Activated CD4-positive, alpha-beta T cell treated with anti-CD3 and anti-CD28 coated beads, Interleukin-2, amount 10 ng/mL, durations not matched to agents 24 days and 14 days (primary cell): ENCODE measurements at places on chromosomes 13 and 19. TPM values are rescaled to one million over a fixed set of nuclear protein-coding genes. Genes with fewer than 3 reads are reported as not detected.

DNA sequence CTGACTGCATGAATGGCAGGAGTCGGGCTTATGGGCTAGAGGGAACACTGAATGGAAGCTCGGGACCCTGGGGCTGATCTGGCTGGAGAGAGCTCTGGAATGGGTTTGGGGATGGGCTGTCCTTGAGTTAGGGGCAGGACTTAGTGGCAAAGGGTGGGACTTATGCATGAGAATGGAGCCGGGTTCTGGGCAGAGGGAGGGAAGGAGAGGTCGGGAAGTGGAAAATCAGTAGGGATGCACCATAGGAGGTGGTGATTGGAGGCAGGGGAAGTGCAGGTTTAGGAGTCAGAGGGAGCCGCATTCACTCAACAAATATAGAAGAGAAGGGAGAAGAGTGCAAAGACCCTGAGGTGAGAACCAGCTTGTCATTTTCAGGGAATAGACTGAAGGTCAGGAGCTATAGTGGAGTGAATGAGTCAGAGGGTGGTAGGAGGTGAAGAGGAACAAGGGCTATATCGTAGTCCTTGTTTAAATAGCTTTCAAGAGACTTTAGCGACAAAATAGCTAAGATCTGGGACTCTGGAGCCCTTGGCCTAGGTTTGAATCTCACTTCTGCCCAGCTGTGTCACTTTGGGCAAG is 748 bp downstream of the RAB4B start:
- no peaks in the 10 kb centered on the region for H3K27me3 ChIP-seq
- no peak for DNase-seq
- peak overlapping the region; percentile 94 for H3K4me3 ChIP-seq
- H3K36me3 ChIP-seq = peaks cover 15% of the 10 kb centered on the region
- H3K27ac ChIP-seq = peak overlapping the region; percentile 96

The KISS1R gene
- 12.9 and 16.8 TPM in 2 replicates for total RNA-seq

DNA sequence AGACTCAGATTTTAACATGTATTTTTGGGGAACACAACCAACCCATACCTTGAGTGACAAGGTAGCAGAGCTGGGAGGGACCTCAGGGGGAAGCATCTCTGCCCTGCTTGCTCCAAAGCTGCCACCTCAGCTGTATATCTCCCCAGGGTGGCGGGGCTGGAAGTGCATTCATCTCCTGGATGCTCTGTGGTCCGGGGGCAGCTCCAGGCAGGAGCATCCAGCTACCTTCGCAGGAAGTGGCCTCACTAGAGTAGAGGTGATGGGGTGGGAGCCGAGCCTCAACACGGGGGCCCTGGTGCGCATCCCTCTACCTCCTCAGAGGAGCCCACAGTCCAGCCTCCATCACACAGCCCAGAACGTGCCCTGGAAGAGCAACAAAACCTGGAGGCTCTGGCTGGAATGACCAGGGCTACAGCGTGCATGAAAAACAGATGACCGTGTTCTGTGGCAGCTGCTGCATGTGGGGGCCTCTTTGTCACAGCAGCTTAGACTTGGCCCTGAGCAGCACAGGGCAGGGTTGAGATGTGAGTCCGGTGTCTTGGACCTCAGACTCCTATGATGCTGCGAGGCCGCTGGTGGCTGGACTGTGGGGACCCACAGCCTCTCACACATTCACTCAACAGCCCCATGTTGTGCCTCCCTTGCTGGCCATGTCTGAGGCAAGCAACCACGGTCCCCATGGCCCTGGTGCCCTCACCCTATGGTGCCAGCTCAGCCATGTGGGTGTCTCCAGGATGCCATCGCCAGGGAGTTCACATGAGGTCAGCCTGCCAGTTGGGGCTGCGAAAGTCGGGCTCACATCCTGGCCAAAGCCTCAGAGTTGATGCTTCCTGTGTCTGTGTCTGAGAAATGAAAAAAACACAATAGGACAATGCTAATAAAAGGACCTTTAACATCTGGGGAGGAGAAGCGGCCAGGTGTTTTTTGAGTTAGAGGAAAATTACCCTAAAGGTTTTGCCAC is 17.1 kb upstream of the GAS6 start:
- H3K4me3 ChIP-seq = no peak overlapping the region
- H3K36me3 ChIP-seq = no peaks in the 10 kb centered on the region
- H3K27me3 ChIP-seq = no peaks in the 10 kb centered on the region
- peaks cover 5% of the 10 kb centered on the region for H3K4me1 ChIP-seq
- no peak overlapping the region for H3K27ac ChIP-seq
- no peak for DNase-seq

The S1PR4 gene
- total RNA-seq = 41.8 and 43.7 TPM in 2 replicates

DNA sequence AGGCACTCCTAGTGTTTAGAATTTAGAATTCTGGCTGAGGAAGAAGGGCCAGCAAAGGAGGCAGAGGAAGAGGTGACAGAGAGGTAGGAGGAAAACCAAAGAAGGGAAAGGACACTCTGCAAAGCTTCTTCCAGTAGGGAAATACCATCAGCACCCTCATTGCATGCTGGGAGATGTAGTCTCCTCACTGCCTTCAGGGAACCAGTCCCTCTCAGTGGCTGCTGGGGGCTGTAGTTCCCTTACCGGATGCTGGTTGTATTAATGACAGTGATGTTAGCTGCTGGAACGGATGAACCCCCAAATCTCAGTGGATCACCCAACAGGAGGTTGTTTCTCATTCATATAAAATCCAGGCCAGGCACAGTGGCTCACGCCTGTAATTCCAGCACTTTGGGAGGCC is 10.1 kb downstream of the GRIN2D start:
- H3K27ac ChIP-seq = no peak overlapping the region
- H3K4me1 ChIP-seq = peaks cover 19% of the 10 kb centered on the region
- peak; percentile 85 for DNase-seq
- no peaks in the 10 kb centered on the region for H3K36me3 ChIP-seq

- no peak overlapping the region for H3K4me3 ChIP-seq
- no peaks in the 10 kb centered on the region for H3K27me3 ChIP-seq
- H3K4me1 ChIP-seq = no peaks in the 10 kb centered on the region
- no peaks in the 10 kb centered on the region for H3K36me3 ChIP-seq
Measured at GRCh38 chr13:54196684-54197083, 1168.1 kb downstream of the OLFM4 start.

The SERP2 gene
- not detected in 2 replicates for total RNA-seq

DNA sequence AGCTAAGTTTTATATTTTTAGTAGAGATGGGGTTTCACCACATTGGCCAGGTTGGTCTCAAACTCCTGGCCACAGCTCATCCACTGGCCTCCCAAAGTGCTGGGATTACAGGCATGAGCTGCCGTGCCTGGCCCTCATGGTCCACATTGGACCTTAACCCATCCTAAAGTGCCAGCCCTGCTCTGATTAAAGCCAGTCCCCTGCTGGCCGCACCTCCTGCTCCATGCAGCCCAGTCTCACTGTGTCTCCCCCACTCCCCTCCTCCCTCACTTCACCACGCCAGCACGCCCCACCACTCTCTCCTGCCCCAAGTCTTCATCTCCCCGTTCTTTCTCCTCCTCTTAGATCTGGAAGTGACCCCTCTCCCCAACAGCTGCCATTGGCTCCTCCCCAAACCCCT is 16.7 kb upstream of the SDHAF1 start:
- no peak overlapping the region for H3K27ac ChIP-seq
- peaks cover 14% of the 10 kb centered on the region for H3K27me3 ChIP-seq
- H3K36me3 ChIP-seq = no peaks in the 10 kb centered on the region
- no peak overlapping the region for H3K4me3 ChIP-seq
- H3K4me1 ChIP-seq = no peaks in the 10 kb centered on the region

The UPF1 gene
- 97.6 and 110 TPM in 2 replicates for total RNA-seq

GRCh38 chr19:52638601-52639000 is 446 bp upstream of the ZNF83 start:
- peak overlapping the region; percentile 97 for H3K4me3 ChIP-seq
- H3K4me1 ChIP-seq = peaks cover 11% of the 10 kb centered on the region
- H3K27me3 ChIP-seq = no peaks in the 10 kb centered on the region
- DNase-seq = no peak

DNA sequence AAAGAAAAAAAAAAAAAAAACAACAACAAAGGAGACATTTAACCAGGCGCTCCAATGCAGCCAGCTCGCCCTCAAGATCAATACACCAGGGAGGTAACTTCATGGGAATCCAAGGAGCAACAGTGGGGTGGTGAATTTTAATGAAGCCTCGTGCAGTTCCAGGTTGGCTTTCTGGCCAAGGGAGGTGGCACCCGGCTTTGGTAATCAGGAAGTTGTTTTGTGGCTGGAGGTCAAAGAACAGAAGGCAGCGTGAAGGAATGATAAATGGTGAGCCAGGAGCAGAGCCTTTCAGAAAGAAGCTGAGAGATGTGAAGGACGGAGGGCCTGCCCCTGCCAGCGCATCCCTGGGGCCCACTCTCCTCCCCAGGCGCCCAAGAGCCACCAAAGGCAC is 188.2 kb upstream of the TSC22D1 start:
- H3K4me1 ChIP-seq = peaks cover 27% of the 10 kb centered on the region
- no peak overlapping the region for H3K27ac ChIP-seq
- H3K36me3 ChIP-seq = no peaks in the 10 kb centered on the region
- H3K4me3 ChIP-seq = no peak overlapping the region
- no peak for DNase-seq

The ELSPBP1 gene
- not detected in 2 replicates for total RNA-seq

The ZNF729 gene
- total RNA-seq = not detected in 2 replicates

DNA sequence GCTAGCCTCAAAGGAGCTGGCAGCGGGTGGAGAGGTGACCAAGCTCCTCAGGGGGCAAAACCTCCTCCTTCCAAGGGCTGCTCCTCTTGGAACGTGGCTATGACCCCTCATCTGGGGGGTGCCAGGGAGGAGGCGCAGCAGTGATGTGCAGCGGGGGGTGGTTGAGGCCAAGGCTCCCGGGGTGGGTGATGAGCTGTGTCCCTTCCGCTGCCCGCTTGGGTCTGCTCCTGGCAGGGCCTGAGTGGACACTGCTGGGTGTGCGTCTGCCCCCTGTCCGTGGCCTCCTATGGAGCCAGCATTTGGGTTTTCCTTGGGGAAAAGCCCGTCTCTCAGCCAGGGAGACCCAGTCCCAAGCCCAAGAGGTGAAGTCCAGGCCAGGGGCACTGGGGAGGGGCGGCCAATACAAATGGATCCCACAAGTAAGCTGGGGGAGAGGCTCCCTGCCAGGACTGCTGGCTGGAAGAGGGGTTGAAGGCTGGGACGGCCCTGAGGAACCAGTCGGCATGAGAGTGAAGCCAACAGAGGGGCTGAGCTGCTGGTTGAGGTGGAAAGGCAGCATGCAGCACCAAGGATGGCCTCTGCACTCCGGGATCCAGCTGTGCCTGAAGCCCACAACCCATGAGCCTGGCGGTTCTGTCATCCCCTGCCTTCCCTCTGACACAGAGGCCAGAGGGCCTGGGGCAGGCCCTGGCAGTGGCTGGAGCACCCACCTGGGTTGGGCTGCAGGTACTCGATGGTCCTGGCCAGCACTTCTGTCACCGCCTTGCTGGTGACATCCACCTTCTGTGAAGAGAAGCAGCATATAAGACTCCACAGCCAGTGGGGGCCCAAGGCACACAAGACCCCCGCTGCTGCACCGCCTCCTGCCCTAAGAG is 22.7 kb downstream of the MPND start:
- no peaks in the 10 kb centered on the region for H3K27me3 ChIP-seq
- H3K36me3 ChIP-seq = peaks cover 23% of the 10 kb centered on the region
- H3K27ac ChIP-seq = no peak overlapping the region
- H3K4me3 ChIP-seq = no peak overlapping the region
- no peak for DNase-seq

DNA sequence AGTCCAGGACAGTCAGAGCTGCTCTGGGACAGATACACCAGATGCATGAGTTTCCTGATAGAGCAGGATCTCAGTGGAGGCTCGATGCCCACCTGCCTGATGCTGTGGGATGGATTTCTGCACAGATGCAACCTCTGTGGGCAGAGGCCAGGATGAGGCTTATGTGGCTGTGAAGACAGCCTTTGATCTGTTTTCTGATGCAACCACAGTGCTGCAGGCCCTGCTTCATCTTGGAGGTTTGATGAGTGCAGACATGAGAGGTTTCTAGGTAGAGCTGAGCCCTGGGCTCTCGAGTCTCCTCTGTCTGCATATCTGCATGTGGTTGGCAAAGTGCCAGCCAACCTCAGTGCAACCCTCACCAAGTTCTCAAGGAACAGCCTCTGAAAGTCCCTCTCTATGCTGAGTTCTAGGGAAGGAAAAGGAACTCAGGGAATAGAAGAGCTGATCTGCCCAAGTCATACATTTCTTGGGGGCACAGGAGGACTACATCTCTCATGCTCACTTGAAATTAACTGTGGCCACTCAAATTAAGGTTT is 23.1 kb upstream of the TSHZ3 start:
- no peaks in the 10 kb centered on the region for H3K36me3 ChIP-seq
- DNase-seq = peak; percentile 66
- H3K4me3 ChIP-seq = no peak overlapping the region
- peaks cover 8% of the 10 kb centered on the region for H3K4me1 ChIP-seq

DNA sequence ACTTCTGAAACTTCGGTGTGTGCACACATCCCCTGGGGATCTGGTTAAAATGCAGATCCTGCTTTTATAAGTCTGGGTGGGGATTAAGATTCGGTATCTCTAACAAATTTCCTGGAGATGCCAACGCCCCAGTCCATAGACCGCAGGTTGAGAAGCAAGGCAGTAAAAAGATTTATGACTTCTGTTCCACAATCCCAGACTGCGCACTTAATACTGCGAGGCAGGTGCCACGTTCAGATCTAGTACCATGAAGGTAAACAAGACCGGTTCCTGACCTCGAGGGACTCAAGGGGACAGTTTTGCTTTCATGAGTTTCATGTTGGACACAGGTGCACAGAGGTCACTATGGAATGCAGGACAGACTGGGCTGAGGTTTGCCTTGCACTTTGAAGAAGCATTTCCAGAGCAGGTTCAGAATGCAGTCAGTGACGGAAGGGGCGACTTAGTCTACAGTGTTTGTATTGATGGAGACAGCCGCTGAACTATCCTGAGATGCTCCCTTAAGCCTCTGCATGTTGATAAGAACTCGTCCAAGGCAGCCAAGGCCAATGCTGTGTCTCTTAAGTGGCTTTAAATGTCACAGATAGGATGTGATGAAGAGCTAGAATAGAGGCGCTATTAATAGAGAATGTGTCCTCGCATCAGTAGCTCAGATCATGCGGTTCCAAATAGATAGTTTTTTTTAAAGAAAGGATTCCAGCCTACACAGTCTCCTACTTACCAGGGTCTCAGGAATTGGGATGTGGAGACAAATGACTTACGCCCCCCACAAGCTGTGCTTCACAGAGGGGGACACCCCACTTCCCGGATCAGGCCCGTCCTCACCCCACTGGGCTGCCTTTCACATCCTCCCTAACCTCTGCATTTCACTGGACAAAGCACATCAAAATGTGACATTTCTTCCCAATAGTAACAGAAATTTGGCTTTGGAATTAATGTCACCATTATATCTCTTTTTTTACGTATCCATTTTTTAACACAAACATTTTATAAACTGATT is 97.1 kb upstream of the IRS2 start:
- peak; percentile 39 for DNase-seq
- no peak overlapping the region for H3K27ac ChIP-seq
- no peaks in the 10 kb centered on the region for H3K4me1 ChIP-seq
- H3K27me3 ChIP-seq = no peaks in the 10 kb centered on the region
